Right kidney (tissue), 9 donors: ENCODE measurements at places on chromosomes 4 and X.
A peak's percentile ranks its signal among the peaks of the same experiment; 100 is the strongest.

DNA sequence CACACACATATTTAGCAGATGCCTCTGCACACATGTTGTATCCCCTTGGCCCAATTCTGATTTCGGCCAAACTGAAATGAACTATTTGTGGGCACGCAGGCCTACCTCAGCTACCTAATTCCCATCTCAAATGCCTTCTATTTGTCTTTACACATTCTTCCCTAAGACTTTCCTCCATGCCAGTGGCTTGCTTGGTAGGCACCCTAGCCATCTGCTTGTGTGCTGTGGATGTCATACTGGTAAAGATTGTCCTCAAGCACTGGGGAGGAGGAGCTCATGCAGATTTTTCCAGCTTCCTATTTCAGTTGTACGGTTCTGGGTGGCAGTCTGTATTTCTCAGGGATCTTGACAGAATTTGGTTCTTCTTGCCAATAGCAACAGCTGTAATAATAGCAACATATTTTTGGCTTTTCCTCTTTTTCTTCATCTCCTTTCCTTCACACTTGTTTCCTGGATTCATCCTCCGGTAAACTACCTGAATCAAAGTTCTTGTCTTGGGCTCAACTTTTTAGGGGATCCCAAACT, 514.3 kb downstream of the ADGRL3 start:
- DNase-seq: no peak

GRCh38 chrX:72003811-72004750, 93.4 kb downstream of the NHSL2 start:
- peak; percentile 43 for DNase-seq

GRCh38 chr4:86338989-86339388, 20.9 kb downstream of the MAPK10 start:
- no peak for DNase-seq

DNA sequence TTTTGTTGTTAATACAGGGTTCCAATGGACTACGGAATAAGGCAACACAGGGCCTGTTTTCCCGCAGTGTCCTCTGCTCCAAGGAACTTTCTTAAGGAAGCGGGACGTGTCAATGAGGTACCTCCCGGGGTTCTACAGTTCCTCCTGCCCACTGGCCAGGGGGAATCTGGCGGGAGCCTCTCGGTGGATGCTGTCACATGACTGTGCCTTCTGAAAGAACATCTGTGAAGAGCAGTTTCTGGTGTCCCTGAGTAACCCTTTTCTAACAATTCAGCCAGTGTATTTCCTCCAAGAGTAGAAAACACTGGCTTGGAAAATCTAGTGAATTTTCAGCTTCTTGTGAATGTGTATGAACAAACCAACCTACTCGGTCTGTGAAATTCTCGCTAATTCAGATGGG, 32.7 kb downstream of the MFAP3L start:
- no peak for DNase-seq

GRCh38 chr4:23169608-23170311, 477.0 kb downstream of the GBA3 start:
- DNase-seq: no peak

GRCh38 chr4:67892253-67892652, 8.5 kb upstream of the TMPRSS11D start:
- no peak for DNase-seq

- no peak for DNase-seq
Observed at GRCh38 chrX:24860140-24860539, 155.6 kb downstream of the ARX start.

DNA sequence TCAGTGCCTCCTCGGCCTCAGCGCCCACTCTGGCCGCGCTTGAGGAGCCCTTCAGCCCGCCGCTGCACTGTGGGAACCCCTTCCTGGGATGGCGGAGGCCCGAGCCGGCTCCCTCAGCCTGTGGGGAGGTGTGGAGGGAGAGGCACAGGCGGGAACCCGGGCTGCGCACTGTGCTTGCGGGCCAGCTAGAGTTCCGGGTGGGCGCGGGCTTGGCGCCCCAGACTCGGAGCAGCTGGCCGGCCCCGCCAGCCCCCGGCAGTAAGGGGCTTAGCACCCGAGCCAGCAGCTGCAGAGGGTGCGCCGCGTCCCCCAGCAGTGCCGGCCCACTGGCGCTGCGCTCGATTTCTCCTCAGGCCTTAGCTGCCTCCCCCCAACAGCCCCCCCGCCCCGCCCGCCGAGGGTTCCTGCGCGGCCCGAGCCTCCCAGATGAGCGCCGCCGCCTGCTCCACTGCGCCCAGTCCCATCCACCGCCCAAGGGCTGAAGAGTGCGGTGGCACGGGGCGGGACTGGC, 1137.0 kb downstream of the PCDH18 start:
- no peak for DNase-seq

GRCh38 chrX:17039826-17040225, 93.4 kb downstream of the REPS2 start:
- DNase-seq: no peak

GRCh38 chr4:126679303-126679702, 953.5 kb upstream of the INTU start:
- no peak for DNase-seq

DNA sequence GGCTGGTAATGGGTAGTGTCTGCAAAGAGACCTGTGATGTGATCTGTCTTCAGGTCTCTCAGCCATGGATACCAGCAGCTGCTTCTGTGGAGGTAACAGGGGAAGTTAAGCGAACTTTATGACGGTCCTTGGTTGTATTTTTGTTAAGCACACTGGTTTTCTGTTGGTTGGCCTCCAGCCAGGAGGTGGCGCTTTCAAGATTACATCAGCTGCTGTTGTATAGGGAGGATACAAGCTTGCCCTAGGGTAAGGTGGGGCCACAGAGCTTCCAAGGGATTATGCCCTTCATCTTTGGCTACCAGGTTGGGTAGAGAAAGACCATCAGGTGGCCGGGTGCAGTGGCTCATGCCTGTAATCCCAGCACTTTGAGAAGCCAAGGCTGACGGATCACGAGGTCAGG, 834.2 kb upstream of the GALNTL6 start:
- DNase-seq: no peak

- DNase-seq: no peak
Observed at GRCh38 chr4:173821036-173821435, 291.0 kb upstream of the HAND2 start.

DNA sequence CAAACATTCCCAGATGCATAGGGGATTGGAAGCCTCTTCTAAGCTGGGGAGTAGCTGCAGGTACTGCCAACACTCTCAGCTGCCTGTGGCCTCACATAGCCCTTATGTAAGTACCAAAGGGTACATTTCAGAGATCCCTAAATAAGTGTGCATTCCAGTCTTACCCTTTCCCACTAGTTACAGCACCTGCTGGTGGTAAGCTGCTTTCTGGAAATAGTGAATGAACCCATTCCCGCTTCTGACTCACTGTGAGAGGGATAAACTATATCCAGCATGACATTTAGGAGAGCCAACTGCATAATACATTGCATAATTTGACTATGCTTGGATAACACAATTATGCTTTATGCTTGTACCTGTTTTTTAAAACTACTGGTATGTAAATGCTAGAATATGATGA, 149.0 kb downstream of the FAM13A start:
- no peak for DNase-seq

GRCh38 chr4:128573781-128574508, 235.6 kb upstream of the JADE1 start:
- no peak for DNase-seq

DNA sequence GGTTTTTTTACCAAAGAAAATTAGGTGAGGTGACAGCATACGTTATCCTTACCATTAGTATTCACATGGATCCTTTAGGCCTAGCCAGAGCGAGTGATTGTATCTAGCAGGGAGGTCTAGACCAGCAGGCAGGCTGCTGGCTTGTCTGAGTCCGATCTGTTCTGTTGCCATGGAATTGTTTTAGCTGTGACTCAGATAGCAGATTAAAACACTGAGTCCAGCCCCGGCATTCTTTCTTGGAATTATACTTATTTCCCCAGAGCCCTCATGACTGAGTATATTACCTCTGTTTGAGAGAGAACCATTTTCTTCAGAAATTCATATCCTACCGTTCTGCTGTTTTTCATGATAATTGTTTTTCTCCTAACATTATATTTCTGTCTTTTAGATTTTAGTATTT, 37.4 kb downstream of the OCRL start:
- DNase-seq: no peak

GRCh38 chr4:41389356-41389755, 132.6 kb downstream of the UCHL1 start:
- no peak for DNase-seq
